M059J (cell line): ENCODE measurements at places on chromosomes 11 and 22.

DNA sequence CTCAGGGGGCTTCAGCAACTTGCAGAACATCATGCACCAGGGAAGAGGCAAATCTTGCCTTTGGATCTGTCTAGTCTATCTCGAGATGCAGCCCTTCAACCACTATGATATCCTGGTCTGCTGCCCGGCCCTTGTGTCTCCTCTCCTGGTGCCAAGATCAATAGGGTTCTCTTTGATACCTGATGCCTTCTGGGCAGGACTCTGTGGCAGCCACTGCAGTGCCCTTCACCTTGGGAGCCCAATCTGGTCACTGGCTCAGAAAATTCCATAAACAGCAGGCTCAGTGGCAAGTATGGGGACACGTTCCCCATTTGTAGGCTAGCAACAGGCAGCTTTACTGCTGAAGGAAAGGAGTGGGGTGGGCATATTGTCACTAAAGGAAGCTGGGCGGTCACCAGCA, 23.4 kb downstream of the SYN3 start:
- DNase-seq: peak; percentile 37

- no peak for DNase-seq
Observed at GRCh38 chr11:133618544-133618943, 86.2 kb upstream of the OPCML start.

GRCh38 chr11:47257517-47258316, at the start of gene NR1H3:
Gene NR1H3, plus strand, starts transcription at chr11:47257996. Its CDS starts 1,221 bp downstream, at chr11:47259217.
- DNase-seq: peak; percentile 76

DNA sequence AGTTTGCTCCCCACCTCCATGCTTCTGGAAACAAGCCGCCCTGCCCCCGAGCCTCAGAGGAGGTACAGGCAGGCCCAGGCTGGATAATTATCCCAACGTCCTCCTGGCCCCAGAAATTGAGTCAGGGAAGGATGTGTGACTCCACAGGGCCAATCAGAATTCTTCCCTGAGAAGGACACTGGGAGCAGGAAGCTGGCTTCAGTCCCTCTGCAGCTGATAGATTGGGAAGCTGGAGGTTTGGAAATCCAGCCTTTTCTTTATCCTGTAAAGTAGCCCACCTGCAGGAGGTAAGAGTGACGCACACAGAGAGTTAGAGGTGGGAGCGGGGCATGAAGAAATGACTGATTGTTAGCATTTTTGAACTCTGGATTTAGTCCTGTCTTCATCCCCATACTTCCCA, 97.5 kb upstream of the CD82 start:
- DNase-seq: no peak

- no peak for DNase-seq
Observed at GRCh38 chr11:101477926-101478325, 105.9 kb downstream of the TRPC6 start.

DNA sequence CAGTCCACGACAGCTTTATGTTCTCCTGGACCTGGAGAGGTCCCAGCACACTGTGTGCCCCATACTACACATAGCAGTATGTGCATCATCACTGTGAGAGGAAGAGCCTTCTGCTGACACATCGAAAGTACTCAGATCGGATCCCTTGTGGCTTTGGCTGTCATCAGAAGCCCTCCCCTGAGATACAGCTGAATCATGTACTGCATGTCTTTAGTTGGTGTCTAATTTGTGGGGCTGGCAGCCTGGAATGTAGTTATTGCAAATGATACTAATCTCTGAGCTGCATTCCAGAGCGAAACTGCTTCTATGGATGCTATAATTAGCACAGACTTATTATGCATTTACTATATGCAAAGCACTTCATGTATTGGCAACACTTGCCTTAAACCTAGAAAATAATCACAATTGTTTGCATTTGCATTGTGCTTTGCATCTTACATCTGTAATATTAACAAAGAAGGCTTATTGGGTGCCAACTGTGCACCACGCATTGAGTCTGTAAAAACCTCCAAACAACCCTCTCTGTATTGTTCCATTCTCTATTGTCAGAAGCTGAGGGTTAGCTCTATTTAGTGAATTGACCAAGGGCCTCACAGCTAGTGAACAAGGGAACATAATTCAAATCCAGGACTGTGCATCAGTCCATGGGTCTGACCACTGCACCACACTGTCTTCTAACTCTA, 89.2 kb upstream of the CRTAM start:
- peak; percentile 93 for DNase-seq

DNA sequence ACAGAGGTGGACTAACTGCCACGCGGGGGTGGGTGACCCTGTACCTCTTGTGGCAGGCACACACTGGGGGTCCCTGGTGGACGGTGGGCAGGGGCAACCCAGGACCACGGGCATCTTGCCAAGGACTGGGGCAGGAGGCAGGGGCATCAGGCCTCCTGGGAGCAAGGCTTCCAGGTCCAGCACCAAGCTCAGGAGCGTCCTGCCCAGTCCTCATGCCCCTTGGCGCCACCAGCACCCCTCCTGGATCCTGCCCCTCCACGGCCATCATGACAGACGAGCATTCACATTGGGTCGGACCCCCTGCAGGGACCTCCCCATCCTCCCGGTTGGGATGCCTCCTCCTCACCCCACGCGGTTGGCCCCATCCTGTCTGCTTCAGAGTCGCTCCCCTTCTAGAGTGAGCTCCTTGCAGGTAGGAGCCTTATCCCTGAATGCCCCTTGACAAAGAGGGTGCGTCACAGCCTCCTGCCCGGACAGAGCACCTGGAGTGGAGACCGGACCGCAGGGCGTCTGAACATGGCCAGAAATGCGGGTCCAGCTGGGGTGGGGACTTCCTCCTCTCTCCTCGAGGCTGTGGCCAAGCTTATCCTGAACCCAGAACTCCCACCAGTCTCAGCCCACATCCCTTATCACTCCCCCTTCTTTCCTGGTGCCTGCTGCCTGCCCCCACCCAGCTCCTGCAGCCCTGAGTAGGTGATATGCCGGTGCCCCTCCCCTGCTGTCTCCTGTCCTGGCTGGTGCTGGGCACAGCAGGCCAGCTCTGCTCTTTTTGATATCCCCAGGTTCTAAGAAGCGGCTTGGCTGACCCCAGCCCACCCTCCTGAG, 40.3 kb downstream of the IGF2 start:
- DNase-seq: no peak

GRCh38 chr11:78954261-78954660, 379.6 kb upstream of the NARS2 start:
- DNase-seq: no peak

DNA sequence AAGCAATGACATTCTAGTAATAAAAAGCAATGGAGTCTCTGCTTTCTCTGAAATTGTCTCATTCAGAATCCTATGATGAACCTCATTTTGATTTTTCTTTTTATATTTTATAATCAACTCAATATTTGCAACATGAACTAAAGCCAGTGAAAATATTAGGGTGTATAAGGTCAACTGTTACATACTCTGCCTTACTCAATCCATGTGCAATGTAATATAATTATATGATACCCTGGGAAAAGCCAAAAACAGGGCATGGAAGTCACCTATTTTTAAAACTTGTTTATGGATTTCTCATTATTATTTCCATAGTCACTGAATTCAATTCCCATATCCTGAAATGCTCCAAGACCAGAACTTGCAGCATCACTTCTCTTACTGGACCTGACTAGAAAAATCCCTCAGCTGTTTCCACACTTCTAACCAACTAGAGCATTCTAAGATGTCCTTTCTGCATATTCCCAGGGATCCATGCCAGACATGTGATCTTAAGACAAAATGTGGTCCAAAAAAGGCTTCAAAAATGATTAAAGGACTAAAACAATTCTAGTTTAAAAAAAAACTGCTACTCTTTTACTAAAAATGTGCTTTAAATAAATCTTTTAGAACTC, 97.3 kb downstream of the GUCY1A2 start:
- DNase-seq: no peak

- DNase-seq: no peak
Observed at GRCh38 chr11:46307785-46308341, 30.4 kb downstream of the CREB3L1 start.

DNA sequence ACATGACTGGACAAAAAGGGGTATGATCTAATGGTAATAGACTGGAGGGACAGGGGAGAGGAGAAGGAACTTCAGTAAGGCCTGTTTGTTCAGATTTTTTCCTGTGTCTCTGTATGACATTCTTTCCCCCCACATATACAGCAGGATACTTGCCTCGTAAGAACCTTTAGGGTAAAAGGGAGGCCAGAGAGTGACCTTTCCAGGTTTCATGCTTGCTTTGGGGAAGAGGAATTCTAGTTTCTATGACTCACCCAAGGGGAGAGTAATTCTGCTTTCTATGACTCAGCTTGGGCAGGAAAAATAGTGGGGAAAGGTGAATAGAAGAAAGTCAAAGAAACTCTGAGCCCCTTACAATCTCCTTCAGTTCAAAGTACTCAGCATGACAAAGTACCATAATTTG, 457.0 kb downstream of the DLG2 start:
- peak; percentile 74 for DNase-seq

DNA sequence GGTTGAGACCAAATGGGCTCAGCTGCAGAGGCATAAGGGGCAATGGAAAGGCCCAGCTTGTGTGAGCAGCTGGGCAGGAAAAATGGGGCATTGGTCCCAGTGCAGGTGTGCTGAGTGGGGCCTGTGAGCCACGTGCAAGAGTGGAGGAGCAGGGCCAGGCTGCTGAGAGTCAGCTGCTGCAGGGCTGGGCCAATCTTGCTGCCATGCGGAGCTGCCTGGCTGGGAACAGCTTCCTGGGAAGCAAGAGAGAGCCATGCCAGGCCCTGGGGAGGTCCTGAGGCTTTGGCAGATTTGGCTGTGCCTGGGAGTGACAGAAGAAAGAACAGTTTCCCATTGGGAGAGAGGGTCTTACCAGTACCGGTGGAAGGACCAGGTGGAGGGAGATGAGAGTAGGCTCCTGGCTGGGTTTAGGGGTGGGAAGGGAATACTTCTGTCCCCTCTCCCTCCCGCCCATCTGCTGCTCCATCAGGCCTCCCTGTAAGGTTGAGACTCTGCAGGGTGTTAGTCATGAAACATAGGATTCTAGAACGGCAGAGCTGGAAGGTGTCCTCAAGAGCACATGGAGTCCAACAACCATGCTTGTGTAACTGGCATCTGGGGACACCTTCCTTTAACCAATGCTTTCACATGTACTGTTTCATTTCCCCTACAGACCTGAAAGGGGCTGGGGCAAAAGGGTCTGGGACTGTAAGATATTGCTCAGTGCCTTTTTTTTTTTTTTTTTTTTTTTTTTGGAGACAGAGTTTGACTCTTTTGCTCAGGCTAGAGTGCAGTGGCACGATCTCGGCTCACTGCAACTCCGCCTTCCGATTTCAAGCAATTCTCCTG, 10.4 kb downstream of the SEPTIN3 start:
- no peak for DNase-seq

DNA sequence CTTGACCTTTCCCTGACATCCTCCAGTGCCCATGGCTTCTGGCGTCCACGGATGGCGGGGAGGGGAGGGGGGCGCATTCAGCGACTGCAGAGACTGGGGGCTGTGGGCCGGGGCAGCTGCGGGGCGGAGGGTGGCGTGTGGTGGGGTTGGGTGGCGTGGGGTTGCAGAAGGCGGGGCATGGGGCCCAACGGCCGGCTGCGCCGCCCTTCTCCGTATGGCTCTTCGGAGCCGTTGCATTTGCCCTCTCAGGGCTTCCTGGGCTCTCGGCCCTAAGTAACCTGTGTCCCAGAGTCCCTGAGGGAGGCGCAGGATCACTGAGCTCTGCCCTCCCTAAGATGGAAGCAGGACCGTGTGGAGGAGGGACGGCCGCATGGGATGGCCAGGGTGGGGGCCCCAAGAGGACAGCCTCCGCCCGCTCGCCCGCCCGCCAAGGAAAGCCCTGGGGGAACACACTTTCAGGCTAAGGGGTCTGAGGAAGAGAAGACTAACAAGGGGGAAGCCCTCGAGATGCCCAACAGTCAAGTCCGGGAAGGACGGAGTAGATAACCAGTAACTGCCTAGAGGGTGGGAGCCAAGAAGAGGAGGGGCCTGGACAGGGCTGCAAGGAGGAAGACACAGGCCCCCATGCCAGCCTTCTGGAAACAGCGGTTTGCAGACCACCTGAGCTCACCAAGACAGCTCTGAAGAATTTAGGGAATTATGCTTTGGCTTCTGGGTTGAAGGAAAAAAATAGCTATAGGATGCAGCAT, 9.2 kb upstream of the AIFM3 start:
- DNase-seq: no peak

- no peak for DNase-seq
Observed at GRCh38 chr22:50312371-50312770, 4.9 kb upstream of the PLXNB2 start.

DNA sequence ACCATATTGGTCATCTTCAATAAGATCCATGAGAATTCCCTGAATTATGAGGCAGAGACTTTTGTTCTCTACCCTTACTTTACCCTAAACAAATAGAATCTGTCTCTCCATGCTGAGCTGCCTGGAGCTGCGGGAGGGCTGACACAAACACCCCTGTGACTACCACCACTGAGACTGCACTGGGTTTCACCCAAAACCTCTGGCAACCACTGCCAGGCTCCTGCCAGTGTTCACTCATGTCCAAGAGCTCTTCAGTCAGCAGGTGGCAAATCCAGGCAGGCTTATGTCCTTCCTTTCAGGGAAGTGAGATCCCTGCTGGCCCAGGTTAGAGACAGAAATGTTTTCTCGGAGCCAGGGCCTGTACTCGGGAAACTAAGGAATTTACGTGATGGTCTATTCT, 1105.3 kb downstream of the LRRC4C start:
- DNase-seq: no peak

DNA sequence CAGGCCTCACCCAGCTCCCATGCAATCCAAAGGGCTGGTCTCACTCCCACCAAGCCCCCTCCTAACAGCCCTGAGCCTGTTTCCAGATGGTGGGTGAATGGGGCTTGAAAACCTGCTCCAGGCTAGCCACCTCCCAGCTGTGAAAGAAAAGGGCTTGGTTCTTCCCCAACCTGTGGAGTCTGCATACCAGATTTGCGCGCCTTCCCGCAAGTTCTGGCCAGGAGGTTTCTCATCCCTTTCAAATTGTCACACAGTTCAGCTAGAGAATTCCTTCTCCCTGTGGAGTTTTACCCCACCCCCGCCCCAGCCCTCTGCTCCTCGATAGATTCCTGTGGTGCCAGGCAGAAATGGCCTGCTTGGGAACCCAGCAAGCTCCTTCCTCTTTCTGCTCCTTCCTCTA, 734.6 kb upstream of the FAT3 start:
- DNase-seq: peak; percentile 2

- DNase-seq: no peak
Observed at GRCh38 chr11:12017865-12018453, 9.5 kb upstream of the DKK3 start.

- no peak for DNase-seq
Observed at GRCh38 chr11:103871923-103872551, 164.4 kb upstream of the DDI1 start.

DNA sequence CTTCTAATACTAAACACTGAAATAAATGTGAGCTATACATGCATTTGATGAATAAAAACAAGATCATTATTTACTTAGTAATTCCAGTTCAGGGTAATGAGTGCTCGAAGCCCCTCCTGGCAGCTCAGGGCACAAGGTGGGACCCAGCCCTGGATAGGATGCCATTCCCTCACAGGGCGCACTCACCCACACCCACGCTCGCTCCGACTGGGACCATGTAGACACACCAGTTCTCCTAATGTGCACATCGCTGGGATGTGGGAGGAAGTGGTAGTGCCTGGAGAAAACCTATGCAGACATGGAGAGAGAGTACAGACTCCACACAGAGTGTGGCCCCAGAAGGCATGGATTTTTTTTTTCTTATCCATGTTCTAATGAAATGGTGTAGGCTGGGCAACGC, 44.5 kb upstream of the RASSF10 start:
- no peak for DNase-seq

GRCh38 chr22:23243006-23243573, 62.8 kb downstream of the BCR start:
- DNase-seq: no peak

GRCh38 chr22:20523086-20523983, 15.9 kb downstream of the MED15 start:
- DNase-seq: peak; percentile 31

- DNase-seq: peak; percentile 73
Observed at GRCh38 chr11:10654811-10655150, 38.8 kb downstream of the IRAG1 start.

- DNase-seq: no peak
Observed at GRCh38 chr11:13952221-13952620, 10.3 kb upstream of the SPON1 start.
